ENCODE measurements at places on chromosomes 1 and 21.

- no peak for DNase-seq
Measured at GRCh38 chr1:202158810-202159533, 1.4 kb downstream of the PTPN7 start.

GRCh38 chr21:41443562-41443961 is 17.5 kb downstream of the MX1 start:
- DNase-seq = no peak

DNA sequence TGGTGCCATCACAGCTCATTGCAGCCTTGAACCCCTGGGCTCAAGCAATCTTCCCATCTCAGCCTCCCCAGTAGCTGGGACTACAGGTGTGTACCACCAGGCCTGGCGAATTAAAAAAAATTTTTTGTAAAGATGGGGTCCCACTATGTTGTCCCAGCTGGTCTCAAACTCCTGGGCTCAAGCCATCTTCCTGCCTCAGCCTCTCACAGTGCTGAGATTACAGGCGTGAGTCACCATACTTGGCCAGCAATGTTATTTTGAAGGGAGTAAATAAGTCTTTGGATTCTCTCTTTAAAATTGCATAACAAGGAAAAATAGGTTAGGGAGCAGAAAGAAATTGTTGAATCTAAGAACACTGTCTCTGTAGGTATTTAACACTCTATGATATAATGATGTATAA is 111.3 kb downstream of the RPS6KC1 start:
- no peak for DNase-seq

DNA sequence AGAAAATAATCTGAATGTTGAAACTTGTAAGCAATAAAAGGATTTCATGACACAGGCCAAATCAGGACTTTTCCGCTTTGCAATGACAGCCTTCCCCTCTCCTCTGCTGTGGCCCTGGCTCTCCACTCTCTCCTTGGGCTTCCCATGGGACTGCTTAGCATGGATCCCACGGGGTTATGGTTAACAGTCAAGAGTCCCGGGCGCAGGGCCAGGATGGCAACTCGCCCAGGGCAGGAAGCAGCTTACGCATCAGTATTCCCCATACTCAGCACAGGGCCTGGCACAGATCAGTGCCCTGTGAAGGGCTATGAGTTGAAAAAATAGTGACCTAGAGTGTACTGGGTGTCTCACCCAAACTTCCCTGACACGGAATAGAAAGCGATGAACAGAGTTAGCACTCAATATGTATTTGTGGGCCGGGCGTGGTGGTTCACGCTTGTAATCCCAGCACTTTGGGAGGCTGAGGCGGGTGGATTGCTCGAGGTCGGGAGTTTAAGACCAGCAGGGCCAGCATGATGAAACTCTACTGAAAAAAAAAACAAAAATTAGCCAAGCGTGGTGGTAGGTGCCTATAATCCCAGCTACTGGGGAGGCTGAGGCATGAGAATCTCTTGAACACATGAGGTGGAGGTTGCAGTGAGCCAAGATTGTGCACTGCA is 29.1 kb upstream of the GRHL3 start:
- no peak for DNase-seq

- no peak for DNase-seq
Measured at GRCh38 chr1:98055457-98055856, 134.6 kb upstream of the DPYD start.

DNA sequence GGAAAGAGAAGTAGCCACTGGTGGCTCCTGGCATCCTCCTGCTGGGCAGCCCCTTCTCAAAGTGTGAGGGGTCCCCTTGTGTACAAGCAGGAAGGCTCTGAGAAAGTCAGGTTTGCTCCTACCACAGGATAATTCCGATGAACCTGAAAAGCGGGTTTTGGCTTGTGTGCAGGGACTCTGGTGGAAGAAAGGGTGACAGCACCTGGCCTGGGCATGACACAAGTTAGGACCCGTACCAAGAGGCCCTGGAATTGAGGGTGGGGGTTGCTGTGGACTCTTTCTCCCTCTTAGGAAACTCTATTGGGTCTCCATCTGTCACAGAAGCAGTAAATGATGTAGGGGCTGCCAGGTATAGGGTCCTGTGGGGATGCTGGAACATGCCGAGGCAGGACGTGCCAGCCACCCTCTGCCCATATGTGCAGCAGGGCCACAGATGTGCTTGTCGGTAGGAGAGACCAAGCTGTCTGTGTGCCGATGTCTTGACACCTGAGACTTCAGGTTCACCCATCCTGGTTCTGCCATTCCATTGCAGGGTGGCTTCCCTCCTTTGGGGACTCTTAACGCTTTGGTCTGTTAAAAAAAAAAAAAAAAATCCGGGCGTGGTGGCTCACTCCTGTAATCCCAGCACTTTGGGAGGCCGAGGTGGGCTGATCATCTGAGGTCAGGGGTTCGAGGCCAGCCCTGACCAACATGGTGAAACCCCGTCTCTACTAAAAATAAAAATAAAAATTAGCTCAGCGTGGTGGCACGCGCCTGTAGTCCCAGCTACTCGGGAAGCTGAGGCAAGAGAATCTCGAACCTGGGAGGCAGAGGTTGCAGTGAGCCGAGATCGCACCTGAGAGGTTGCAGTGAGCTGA is 9.8 kb downstream of the C1orf35 start:
- DNase-seq = no peak

GRCh38 chr1:11817192-11817591 is 11.2 kb downstream of the CLCN6 start:
- DNase-seq = no peak

Measured in activated CD4-positive, alpha-beta T cell treated with anti-CD3 and anti-CD28 coated beads, Interleukin-2, amount 50 U/mL, for 24 hours (primary cell).